ENCODE measurements at places on chromosomes 4 and X.

DNA sequence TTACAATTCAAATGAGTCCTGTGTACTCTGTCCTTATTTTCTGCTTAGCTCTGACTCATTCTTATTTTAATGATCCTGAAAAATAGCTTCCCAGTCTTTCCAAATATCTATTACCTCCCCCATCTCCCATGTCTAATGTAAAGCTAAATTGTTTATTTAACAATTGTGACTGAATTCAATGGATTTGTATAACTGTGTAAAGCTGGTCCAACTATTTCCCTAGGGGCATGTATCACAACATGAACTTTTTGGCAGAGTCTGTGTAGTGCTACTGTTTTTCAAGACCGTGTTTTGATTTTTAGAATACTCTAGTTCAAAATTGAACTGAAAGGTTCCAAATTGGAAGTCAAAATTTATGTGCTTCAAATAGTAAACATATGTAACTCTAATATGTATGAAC lies 67.8 kb downstream of the SPCS3 start:
- no peak for DNase-seq

DNA sequence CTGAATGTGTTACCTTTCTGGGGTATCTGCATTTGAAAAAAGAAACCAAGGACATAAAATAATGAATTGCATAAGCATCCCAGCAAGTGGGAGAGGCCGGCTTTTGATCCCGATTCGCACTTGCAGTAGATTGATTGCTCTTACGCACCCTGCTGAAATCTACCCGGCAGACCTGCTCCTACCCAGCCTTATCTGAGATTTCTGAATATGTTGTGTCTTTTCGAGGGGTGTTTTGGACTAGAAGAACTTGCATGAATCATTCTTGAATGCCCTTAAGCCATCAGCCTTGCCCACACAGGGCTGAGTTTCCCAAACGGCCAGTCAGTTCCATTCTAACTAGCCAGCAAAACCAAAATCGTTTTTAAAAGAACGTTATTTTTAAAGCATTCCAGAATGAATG lies 174.4 kb upstream of the BCOR start:
- no peak for DNase-seq

DNA sequence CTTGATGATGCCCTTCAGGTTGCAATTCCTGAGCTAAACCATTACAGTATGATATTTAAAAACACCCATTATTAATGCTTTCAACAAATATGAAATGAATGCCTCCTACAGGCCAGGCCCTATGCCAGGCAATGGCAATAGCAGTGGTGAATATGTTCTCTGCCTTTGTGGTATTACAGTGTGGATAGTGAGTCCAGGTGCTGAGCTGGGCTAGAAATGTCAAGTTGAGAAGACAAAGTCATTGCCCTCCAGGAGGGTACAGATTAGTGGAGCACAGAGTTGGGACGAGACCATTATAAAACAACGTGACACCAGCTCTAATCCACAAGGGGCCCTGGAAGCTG lies 81.9 kb downstream of the RBM47 start:
- no peak for DNase-seq

- DNase-seq, result no peak
These were observed 205.8 kb upstream of the MAMLD1 start for GRCh38 chrX:150157291-150157690.

DNA sequence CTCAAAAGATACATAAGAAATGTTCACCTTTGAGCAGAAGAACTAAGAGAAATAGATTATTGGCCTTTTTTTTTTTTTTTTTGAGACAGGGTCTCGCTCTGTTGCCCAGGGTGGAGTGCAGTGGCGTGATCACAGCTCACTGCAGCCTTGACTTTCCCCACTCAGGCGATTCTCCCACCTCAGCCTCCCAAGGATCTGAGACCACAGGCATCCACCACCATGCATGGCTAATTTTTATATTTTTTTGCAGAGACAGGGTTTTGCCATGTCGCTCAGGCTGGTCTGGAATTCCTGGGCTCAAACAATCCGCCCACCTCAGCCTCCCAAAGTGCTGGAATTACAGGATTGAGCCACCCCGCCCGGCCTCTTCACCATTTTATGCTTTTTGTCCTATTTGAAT lies 2.9 kb upstream of the TLR6 start:
- DNase-seq, result no peak

GRCh38 chr4:17535906-17536305 lies 20.9 kb downstream of the CLRN2 start:
- DNase-seq, result no peak

DNA sequence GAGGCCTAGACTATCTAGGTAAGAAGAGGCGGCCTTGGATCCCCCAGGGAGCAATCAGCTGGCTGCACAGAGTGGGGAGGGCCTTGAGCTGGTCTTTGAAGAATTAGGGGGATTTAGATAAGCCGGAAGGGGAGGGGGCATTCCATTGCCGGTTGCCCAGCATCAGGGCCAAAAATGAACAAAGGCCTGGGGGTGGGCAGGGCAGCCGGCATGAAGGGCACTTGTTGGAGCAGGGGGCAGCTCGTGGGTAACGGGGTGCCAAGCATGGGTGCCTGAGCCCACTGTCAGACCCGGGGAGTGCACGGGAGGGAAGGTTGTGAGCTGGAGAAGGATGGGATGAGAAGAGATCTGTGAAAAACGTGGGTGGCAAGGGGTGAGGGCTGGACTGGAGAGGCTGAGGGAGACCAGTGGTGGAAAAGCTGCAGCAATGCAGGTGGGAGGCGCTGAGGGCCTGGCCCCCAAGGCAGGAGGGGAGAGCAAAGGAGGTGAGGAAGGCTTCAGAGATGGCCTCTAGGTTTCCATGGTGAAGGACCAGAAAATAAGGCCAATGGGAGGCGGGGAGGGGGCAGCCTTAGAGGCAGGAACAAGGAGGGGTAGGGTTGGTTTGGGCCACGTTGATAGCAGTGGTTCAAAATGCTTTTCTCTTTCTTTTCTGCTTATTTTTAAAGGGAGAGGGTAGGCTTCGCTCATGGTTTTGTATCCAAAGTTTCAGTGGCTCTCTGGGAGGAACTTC lies 8.6 kb downstream of the KLF3 start:
- DNase-seq, result no peak

DNA sequence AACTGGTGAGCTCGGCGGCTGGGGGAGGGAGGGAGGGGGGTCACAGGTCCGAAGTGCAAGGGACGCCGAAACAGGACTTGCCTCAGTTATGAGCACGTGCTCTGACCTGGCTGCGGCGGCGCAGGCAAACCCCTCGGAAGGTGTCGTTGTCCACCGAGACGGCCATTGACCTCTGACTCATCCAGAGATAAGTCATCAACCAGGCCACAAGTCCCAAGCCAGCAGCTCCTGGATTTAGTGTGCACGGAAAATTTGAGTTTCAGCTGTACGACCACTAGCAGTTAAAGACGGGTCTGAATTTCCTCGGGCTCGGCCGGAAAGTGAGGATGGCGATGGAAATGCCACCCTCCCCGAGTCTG lies 674 bp downstream of the SH3D19 start:
- no peak for DNase-seq

DNA sequence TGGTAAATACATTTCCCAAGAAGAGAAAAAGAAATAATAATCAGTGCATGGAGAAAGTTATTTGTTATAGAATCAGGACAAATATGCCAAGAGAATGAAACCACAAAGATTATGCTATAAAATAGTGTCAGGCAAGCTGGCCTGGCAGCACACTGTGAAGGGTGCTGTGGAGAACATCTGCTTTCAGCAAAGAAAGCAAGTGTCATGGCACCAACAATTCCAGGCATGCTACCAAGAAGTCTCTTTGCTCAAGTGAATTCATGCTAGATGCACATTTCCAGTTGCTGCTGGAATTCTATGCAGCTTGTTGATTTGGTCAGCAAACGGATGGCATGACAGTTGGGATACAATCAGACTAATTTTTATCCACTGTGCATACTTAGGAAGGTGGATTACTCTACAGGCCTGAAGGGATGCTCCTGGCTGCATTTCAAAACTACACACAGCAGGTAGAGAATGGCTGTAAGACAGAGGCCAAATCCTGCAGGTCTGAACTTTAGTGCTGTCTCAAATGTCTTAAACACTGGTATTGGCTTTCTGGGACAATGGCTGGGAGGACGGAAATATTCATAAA lies 154.6 kb upstream of the FAT1 start:
- no peak for DNase-seq

- DNase-seq, result no peak
These were observed 44.0 kb downstream of the BRCC3 start for GRCh38 chrX:155115174-155115819.

GRCh38 chr4:48831532-48832030 lies 693 bp downstream of the OCIAD1 start:
- no peak for DNase-seq

- DNase-seq, result no peak
These were observed 291.0 kb downstream of the LDB2 start for GRCh38 chr4:16607241-16608066.

DNA sequence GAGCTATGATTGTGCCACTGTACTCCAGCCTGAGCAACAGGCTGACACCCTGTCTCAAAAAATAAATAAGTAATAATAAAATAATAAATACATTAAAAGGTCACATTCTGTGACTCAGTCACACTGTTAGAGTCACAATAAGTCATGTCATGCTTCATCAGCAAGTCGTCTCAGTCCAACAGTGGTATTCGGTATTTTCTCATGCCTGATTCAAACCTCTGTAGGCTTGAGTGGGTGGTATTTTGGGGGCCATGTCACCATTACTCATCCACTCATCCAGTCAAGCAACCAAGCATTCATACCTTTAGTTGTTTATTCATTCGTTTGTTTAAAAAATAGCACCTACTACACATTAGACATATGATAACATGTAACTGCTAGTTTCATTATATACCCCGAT lies 46.9 kb downstream of the SUPT20HL2 start:
- no peak for DNase-seq

GRCh38 chr4:6873291-6873690 lies 36.3 kb upstream of the TBC1D14 start:
- DNase-seq, result no peak

DNA sequence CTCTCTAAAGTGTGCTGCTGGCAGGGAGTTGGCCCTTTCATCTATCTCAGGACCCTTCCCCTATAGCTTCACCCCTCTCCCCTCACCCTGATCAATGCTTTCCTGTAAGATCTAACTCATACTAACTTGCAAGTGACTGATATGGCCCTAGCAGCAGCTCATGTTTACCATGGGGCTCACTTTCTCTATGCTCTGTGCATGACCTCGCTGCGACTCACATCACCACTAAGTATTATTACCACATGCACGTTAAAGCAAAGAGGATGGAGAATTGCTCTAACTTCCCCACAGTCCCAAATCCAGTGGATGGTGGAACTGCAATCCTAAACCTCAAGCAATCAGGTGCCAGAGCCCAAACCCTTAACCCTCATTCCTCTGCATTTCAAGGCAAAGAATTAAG lies 626.6 kb downstream of the MID1IP1 start:
- no peak for DNase-seq

GRCh38 chrX:35046660-35047296 lies 104.2 kb downstream of the FAM47B start:
- no peak for DNase-seq

GRCh38 chr4:40471923-40472322 lies 136.8 kb downstream of the CHRNA9 start:
- DNase-seq, result no peak

- DNase-seq, result no peak
These were observed 74.6 kb downstream of the MXRA5 start for GRCh38 chrX:3271834-3272186.

DNA sequence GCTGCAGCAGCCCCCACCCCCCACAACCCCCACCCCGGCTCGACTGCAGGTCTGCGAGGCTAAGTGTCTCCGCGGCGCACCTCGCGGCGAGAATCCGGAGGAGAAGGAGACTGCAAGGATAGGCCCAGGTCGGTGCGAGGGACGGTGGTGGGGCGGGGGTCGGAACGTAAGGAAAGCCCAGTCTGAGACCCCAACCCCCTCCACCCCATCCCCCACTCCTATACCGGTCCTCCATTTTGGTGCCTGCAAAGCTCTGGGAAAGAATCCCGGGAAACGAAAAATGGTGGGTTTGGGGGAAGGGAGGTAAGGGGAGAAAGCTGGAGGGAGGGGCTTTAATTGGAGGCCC lies 614 bp downstream of the BEX3 start:
- DNase-seq, result no peak

GRCh38 chr4:89305712-89306437 lies 1.7 kb downstream of the GPRIN3 start:
- DNase-seq, result no peak

GRCh38 chrX:68721546-68721945 lies 74.1 kb downstream of the STARD8 start:
- DNase-seq, result no peak

DNA sequence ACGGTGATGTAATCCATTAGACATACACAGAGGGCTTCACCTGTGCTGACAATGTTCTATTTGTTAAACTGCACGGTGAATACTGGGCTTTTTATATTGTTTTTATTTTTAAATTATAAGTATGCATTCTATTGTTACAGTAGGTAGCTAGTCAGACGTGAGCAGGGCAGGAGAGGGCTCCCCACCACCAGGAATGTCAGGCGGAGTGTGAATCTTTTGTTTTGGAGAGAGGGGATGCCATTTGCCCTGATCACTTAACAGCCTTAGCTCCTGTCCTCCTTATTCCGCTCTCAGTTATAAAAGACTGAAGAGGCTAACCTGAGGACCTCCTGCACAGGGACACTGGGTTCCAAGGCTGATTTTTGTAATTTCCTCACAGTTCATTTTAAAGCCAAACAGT lies 151.6 kb upstream of the TAPT1 start:
- DNase-seq, result no peak
